ENCODE measurements at places on chromosomes 2 and 18.

DNA sequence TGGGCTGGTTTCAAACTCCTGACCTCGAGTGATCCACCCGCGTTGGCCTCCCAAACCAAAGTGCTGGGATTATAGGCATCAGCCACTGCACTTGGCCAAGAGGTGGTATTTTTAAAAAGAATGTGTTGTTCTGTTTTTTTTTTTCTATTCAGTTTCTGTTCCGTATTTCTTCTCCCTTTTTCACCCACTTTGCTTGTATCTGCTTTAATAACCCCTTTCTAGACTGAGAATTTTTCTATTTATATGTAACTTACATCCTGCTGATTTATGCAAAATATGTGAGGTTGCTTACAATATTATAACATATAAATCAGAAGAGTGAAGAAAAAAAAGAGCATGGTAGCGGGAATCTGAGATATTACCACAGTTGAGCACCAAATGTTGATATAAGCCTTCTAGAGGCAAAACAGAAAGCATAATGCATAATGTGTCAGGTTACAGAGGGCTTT, 17.2 kb upstream of the LYPD6B start:
- no peak for ATAC-seq

- ATAC-seq = no peak
These were observed 24.5 kb upstream of the HPCAL1 start for GRCh38 chr2:10278029-10278762.

- no peak for ATAC-seq
These were observed 149.4 kb upstream of the SLC1A4 start for GRCh38 chr2:64839844-64840243.

GRCh38 chr2:216505133-216506106, 6.8 kb downstream of the RPL37A start:
- ATAC-seq = peak; percentile 3

GRCh38 chr18:59219672-59220163, at the start of gene GRP:
GRP (plus strand) TSS chr18:59220158; CDS start chr18:59220266, 108 bp downstream.
- peak; percentile 56 for ATAC-seq

GRCh38 chr2:32489061-32489460, 132.2 kb downstream of the BIRC6 start:
- no peak for ATAC-seq

GRCh38 chr18:31235856-31236255, 73.2 kb upstream of the DSC1 start:
- no peak for ATAC-seq

GRCh38 chr2:65045651-65046050, 10.6 kb upstream of the CEP68 start:
- no peak for ATAC-seq

DNA sequence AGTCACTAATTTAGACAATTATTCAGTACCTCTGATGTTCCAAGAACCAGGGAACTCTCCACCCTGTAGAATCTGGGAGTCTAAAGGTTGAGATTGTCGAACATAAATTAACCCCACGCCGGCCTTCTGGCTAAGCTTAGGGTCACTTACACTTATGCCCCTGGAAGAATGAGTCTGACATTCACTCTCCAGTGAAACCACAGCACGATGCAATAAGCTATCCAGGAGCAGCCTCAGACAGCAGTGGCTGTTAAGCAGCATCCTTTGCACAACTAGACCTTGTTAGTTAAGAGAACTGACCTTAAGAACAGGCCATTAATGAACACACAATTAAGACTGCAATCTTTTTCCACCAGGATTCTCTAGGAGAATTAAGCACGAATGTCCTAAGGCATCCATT, 25.0 kb downstream of the SH3YL1 start:
- no peak for ATAC-seq

- ATAC-seq = peak; percentile 80
These were observed 12.7 kb downstream of the TTC39C start for GRCh38 chr18:24027156-24027827.

GRCh38 chr2:173681881-173682650, 283.1 kb downstream of the SP3 start:
- ATAC-seq = no peak

- ATAC-seq = no peak
These were observed 172.9 kb upstream of the SETBP1 start for GRCh38 chr18:44507729-44508325.

- no peak for ATAC-seq
These were observed 2015.7 kb upstream of the LRRTM1 start for GRCh38 chr2:82320296-82320695.

GRCh38 chr18:55240978-55241377, 281.7 kb upstream of the CCDC68 start:
- no peak for ATAC-seq

DNA sequence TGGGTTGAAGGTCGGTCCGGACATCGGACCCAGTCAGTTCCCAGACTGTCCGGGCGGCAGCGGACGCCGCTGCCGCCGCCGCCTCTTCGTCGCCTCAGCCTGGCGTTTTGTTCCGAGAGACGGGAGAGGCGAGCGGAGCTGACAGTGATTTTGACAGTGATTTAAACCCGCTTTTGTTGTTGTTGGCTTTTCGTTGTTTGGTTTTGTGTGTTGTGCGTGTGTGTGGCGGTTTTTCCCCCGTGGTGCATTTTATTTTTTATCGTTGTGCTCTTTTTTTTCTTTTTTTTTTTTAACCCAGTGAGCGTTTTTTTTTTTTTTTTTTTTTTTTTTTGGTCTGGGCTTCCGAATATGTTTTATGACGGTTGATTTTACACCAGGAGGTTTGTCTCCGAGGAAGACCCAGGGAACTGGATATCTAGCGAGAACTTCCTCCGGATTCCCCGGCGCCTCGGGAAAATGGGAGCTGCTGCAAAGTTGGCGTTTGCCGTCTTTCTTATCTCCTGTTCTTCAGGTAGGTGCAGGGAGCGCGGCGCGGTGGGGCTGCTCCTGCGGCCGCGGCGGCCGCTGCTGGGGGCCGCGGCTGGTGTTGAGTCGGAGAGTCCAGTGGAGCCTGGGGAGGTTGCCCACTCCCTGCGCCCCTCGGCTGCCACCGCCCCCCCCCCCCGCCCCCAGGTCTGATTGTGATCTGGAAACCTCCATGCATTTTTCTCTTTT, at the start of gene ACVR2A:
Gene ACVR2A, plus strand, starts transcription at position 333 of the 714 bp plus-strand sequence. Its CDS starts 124 bp downstream, at position 457.
- peak; percentile 34 for ATAC-seq

DNA sequence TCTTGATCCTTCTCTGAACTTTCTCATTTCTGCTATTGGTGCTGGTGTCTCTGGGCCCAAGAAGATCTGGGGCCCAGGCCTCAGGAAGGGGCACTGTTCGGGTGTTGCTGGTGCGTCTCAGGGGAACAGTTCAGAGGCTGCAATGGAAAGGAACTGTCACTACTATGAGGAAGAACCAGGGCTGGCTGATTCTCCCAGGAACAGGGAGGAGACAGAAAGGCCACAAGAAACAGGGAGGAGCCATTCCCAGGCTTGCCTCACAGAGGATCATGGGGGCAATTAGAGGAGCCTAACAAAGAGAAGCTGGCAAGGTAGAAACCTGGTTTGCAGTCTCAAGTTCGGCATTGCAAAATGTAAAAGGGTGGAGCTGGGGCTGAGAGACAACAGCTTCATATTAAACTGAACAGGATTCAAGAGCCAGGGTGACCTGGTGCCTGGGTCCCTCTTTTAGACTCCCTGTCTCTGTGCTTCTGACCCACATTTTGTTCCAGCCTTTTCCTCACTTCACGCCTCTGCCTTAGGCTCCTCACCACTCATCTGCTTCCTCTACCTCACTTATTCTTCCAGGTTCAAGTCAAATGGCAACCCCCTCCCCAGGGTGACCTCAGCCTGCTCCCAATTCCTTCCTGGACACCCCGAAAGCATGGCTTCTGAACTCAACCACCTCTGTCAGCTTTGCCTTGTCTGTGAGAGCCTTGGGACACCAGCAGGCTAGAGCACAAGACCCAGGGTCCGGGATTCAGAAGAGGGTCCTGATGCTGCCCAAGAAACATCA, 58.4 kb downstream of the GYPC start:
- ATAC-seq = no peak

- peak; percentile 73 for ATAC-seq
These were observed 945 bp downstream of the HAT1 start for GRCh38 chr2:171923206-171923605.

DNA sequence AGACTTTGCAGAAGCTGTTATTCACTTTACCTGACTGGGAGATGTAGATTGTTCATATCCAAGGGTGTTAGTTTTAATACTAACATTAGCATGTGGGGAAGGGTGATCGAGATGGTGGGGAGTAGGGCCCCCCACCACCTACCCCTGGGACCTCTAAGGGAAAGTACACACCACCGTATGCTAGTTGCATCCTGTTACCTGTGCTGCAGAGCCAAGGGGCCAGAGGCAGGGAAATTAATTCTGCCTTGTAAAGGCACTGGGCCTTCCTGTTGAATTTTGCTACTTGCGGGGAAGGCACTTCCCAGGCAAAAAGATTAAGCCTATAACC, 9.0 kb downstream of the STEAP3 start:
- ATAC-seq = no peak

- no peak for ATAC-seq
These were observed 41.7 kb downstream of the AKAIN1 start for GRCh38 chr18:5155218-5155906.

GRCh38 chr2:199928626-199929025, 17.5 kb downstream of the C2orf69 start:
- no peak for ATAC-seq

GRCh38 chr2:45120546-45120945, 111.3 kb upstream of the SIX2 start:
- ATAC-seq = no peak

DNA sequence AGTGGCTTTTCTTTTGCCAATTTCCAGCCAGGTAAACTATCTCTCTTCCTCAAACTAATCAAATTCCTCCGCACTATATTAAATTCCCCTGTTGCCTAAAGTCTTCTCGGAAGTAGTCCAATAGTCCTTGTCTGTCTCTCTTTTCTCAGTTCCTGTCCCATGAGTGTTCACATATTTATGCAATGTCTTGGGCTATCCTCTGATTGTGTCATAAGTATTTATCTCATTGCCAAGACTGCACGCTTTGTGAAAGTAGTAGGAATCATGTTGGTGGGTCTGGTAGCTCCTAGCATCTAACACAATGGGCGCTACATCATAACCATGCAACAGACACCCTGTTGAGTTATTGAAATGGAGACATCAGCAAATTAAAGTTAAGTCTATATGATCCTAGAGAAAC, 59.9 kb upstream of the POU3F3 start:
- ATAC-seq = no peak

DNA sequence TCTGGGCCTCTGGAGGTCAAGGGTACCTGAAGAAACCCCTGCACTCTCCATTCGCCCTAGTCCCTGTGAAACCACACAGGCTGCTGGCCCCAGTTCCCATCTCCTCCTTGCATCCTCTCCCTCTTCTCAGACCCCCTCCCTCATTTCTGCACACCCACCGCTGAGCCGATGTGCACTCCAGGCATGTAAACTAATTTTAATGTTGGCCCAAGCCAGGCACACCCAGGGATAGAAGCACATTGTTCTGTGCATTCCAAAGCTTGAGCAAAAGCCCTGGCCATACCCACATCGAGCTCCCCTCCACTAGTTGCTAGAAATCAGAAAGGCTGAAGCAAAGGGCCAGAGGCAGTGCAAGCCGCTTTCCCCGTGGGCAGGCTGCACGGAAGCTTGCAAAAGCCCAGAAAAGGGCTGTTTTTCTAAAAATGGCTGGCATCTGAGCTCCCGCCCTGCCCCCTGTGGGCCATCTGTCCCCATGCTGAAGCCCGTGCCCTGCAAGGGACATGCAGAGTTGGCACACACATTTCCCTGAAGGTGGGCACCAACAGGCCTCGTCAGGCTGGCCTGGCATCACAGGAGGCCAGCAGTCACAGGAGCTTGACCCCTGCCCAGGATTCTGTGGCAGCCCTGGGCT, 181.6 kb downstream of the SMAD7 start:
- ATAC-seq = no peak

DNA sequence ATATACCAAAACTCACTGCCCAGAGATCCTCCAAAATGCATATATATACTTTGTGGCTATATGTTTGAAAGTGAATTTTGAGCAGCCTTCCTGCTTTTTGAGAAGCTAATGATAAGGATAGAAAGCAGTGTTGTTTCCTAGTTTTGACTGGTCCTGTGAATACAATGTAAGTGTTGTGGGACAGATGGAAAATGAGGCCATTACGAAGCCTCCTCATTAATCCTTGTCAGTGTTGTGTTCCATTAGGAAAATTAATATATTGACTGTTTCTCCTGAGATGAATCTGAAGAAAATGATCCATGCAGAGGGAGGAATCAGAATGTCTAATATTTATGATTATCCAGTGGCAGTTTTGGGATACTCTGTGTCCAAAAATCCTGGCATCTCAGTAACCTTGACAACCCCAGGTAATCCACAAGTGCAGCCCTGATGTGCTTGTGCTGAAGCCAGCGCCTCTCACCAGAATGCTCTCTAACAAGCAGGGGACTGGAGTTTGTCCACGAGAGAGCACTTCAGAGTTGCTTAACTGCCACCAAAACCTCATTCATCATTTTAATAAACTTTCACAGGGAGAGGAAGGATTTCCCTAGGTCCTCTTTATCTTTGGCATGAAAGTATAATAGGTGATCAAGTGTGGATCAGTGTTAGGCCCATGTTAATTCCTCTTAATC, 418.6 kb downstream of the CMPK2 start:
- ATAC-seq = no peak

- no peak for ATAC-seq
These were observed 3.4 kb upstream of the ALPP start for GRCh38 chr2:232375164-232375563.

- no peak for ATAC-seq
These were observed 6.6 kb downstream of the GCC2 start for GRCh38 chr2:108455571-108455970.

- ATAC-seq = no peak
These were observed 644.3 kb downstream of the CBLN2 start for GRCh38 chr18:71899707-71900472.

GRCh38 chr2:15754703-15755099, 163.0 kb downstream of the DDX1 start:
- no peak for ATAC-seq

DNA sequence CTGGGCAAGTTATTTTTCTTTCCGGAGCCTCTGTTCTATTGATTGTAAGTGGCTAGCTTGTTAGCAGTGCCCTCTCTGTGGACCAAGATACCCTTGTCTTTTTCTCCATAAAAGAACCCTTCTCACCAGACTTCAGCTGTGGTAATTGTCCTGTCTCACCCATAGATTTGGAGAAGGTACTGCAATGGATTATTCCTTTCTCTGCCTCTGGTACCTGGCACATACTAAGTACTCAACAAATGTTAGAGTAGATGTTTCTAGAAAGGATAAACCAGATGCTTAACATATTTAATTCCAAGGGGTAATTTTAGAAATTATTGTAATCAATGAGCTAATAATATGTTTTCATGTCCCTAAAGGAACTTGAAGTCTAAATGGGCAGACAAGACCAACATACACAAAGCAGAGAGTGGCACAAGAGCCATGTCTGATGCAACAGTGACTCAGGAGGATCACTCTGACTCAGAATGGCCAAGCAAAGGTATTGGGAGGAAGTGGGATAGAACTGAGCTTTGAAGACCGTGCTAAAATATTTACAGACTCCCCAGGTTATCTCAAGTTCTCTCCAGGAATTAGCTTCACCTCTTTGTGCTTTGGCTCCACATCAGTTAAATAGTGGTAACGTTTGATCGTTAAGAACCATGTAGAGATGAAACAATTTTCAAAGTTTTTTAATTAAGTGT, 129.7 kb upstream of the OSR1 start:
- ATAC-seq = no peak
